ENCODE measurements at places on chromosomes 11 and 22.

DNA sequence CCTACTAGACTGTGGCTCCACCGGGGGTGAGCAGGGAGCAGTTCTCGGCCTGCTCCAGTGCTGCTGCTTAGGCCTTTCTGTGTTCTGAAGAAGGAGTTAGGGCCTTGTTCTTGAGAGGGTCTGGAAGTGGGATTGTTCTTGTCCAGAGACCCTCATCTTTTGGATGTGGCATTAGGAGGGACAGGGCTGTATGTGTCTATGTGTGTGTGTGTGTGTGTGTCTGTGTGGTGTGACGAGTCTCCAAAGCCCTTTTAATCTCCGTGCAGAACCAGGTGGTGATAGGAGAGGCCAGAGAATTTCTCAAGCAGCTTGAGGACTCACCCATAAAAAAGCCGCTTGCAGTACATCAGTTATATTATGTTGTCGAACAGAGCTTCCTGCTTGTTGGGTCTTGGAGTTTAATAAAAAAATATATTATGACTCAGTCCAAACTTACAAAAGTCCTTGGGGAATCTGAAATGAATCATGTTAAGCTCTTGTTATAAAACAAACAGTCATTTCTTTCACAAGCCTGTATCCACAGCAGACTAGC lies 196.5 kb downstream of the TENM4 start:
- DNase-seq, result no peak

DNA sequence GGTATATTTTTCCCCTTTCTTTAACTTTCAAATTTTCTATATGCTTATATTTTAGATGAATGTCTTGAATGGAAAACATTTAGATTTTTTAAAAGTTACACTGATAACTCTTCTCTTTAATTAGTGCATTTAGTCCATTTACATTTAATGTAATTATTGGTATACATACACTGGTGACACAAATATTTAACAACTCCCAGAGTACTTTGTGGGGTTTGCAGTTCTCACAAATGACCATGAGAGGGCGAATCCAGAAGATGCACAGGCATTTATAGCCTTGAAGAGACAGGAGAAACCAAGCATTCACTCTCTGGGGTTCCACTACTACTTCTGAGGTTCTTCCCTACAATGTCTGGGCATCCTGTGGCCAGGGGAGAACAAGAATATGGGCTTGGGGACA lies 125.1 kb downstream of the TIMP3 start:
- DNase-seq, result no peak

DNA sequence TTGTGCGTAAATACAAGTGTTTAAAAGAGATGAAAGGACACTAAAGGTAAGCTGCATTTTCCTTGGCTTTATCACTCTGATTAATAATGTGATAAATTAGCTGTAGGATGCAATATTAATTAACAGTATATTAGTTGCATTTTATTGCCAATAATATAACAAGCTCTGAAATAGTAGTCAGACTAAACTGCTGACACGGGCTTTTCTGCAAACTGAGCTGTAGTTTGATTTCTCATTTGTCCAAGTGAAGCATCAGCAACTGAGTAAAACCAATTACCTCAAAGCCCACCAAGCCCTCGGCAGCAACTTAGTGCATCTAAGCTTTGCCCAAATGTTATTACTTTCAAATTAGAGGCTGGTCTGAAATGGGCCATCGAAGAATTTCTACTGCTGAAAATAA lies 33.5 kb downstream of the ARL14EP start:
- no peak for DNase-seq

DNA sequence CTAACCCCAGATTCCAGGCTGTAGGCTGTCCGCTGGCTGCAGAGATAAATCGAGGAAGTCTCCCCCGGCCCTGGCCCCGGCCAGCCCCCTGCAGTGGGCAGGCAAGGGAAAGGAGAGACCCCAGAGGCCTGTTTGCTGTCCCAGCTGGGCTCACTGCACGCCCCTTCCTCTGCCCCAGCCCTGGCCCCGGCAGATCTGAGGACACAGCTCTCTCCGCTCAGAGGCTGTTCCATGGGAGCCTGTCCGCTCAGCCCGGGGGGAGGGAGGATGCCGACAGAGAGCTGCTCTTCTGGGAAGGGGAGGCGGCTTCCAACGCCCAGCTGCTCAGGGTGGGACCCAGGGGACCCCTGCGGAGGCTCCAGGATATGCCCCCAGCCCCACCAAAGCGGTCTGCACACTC lies 37.7 kb upstream of the H19 start:
- DNase-seq, result no peak

- DNase-seq, result no peak
These were observed 7.6 kb upstream of the CCKBR start for GRCh38 chr11:6251990-6252473.

All from colonic mucosa (tissue), 4 donors.